ENCODE measurements at places on chromosomes 3 and 15. TPM values are rescaled to one million over a fixed set of nuclear protein-coding genes. Genes with fewer than 3 reads are reported as not detected.

CHRNA7 gene
- 1.3 TPM for total RNA-seq

DNA sequence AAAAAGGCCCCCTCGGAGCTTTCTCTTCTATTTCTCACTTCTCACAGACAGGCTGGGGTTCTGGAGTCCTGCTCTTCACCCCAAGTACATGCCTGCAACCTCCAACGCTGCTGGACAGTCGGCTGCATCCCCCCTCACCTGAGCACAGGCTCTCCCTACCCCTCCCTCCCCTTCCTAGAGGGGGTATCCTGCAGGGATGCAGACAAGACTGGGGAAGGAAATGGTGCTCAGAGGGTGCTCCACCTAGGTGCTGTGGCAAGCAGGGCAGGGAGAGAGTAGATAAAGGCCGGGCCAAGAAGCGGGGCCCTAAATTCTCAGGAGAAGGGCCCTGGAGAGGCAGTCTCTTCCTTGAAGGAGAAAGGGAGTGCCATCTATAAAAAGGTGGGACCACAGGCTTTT lies 7.0 kb upstream of the STRA6 start:
- DNase-seq: no peak

ITGA11 gene
- 2.7 TPM for total RNA-seq

- DNase-seq: no peak
Measured at GRCh38 chr3:4426782-4427344, 40.2 kb downstream of the SUMF1 start.

DNA sequence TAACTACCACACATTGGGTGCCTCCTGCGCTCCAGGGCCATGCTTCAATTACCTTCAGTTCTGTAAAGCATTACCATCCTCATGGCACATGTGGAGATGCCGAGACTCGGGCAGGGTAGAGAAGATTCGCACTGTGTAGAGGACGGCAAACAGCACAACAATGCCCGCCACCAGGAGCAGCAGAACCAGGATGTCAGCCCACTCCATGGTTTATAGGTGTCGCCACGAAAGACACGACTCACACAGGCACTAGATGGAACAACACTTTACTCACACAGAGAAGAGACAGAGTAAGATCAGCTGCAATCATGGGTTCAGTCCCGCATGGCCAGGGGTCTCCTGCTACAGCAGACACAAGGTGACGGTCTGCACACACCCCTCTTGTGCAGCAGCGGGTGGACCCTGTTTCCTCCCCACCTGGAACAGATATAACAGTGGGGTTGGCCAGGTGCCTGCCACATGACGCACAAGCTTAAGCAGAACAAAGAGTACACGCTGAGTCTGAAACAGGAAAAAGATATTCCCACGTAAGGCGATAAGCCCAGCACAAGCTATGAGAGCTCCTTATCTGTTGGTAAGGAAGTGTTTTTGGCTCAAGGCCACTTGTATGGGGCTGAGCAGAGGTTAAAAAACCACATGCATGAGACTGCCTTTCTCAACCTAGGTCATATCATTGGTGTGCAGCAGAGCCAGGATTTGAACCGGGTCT lies 2.5 kb upstream of the TBC1D21 start:
- DNase-seq: no peak

SERPINI2 gene
- not detected for total RNA-seq

DNA sequence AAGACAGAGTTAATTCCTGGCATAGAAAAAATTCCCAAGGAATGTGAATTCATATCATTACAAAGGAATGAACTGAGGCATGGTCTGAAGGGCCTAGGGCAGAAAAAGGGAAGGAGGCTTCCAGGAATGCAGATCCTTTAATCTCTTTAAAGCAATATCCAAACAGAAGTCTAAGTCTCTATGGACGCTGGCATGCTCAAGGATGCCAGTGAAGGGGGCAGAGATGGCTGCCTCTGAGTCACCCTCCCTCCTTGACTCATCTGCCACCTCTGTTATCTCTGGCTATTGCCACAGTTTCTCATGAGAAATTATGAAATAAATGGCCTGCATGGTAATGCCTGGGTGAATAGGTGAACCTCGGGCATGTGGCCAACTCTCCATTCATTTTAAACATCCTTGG lies 96.3 kb upstream of the BCL6 start:
- no peak for DNase-seq

GRCh38 chr15:77282333-77282732 lies 137.6 kb downstream of the PEAK1 start:
- no peak for DNase-seq

DNA sequence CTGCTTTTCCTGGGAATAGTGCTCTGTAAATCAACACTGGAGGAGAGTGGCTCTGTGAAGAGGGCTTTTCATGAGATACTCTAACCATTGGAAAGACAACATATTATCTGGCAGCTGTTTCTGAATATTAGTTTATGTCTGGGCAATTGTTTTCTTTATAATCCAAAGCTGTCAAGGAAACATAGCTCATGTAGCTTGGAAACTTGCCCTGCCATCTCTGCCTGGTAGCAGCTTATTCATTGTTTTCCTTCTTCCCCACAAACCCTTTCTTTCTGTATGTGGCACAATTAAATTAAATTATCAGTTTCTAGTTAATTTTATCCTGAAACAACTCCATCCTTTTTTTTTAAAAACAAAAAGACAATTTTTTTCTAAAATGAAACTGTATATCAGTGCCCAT lies 160.0 kb downstream of the EDEM1 start:
- DNase-seq: no peak

Data from tibial nerve (tissue), 4 donors.